Stimulated activated CD8-positive, alpha-beta memory T cell treated with anti-CD3 and anti-CD28 coated beads, Interleukin-7, amount 100 ng/mL, for 1 hour (primary cell): ENCODE measurements at places on chromosomes 7 and 10.

GRCh38 chr10:122001698-122002097 is 12.7 kb downstream of the TACC2 start:
- no peak for DNase-seq

- no peak for DNase-seq
These were observed 23.7 kb downstream of the SHH start for GRCh38 chr7:155788616-155789000.

DNA sequence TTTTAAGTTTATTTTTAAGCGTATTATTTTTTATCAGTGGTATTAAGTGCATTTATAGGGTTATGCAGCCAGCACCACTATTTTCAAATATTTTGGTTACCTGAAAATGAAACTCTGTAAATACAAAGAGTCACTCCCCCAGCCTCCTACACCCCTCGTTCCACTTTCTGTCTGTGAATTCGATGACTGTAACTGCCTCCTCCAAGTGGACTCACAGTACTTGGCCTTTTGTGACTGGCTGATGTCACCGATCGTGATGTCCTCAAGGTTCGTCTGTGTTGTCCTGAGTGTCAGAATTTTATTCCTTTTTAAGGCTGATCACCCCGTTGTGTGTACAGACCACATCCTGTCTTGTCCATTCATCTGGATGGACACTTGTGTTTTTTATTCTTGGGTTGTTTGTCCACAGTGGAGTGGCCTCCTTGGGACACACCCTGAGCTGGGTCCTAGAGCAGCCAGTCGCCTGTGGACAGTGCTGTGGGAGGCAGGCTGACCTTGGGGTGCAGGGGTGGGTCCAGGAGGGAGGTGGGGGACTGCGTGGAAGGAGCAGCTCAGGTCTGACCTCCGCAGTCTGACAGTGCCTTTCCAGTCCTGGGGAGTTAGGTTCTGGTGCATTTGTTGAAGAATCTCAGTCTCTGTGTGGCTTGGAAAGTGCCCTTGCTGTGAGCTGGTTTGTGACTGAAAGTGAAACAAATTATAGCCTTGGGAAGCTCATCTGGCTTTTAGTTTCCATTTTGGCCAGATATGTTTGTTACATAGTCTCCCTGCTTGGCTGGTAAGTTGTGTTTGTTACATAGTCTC is 6.9 kb downstream of the MTG1 start:
- no peak for DNase-seq

DNA sequence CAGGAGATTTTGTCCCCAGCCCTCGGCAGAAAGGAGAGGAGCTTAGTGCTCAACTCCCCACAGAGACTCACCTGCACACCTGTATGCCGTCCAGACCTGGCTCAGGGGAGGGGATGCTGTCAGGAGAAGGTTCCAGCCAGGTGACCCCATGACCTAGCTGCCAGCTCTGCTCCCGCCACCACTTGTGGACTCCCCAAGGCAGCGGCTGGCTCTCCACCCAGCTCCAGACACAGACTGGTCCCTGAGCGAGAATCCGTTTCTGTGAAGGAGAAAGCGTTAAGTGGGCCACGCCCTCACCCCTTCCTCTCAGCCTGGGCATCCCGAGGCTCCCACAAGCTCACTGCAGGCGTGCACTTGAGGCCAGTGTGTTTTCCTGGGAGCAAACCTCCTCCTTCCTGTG is 76.4 kb downstream of the RGS10 start:
- DNase-seq, result no peak

DNA sequence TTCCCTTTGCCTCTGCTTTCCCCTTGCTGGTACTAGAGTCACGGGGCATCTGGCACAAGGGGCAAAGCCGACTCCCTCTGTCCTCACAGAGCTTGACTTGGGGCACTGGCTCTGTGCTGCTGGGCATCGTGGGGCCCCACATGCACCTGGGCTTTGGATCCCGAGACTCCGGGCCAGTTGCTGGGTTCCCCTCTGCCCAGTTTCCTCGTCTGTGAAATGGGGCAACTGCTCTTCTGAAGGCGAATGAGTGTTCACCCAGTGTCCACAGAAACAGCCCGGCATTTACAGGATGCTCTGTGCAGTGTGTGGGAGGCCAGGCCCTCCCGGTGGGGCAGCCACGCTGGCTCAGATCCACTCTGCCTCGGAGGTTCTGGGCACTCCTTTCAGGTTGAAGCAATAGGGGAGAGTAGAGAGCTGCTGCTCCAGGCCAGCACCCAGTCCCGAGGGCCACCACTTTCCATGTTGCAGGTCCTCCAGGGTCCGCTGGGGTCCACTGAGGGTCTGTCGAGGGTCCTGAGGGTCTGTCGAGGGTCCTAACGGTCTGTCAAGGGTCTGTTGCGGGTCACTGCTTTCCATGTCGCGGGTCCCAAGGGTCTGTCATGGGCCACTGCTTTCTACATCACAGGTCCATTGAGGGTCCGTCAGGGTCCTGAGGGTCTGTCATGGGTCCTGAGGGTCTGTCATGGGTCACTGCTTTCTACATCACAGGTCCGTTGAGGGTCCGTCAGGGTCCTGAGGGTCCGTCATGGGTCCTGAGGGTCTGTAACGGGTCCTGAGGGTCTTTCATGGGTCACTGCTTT is 103.6 kb downstream of the VIPR2 start:
- DNase-seq, result no peak
